Left hindlimb (tissue), 1 donor: ENCODE measurements at places on chromosomes 3 and 15.

DNA sequence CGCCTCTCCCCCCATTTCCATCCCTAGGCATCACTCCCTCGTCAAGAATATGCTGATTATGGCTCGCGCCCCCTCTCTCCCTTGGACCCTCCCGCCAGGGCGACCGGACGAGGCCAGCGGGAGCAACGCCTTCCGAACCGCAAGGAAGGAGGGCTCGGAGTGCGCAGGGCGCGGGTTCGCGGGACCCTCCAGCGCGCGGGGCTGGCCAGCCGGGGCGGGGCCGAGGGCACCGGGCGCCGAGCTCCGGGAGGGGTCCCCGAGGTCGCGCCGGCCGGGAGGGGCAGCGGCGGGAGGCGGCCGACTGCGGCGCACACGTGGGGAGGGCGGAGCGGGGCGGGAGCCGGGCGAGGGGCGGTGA lies 483 bp downstream of the EHD4 start:
- DNase-seq = no peak

- DNase-seq = no peak
Observed at GRCh38 chr3:171358181-171358880, 101.9 kb downstream of the TNIK start.

GRCh38 chr3:14658978-14659377 lies 7.4 kb downstream of the CCDC174 start:
- no peak for DNase-seq

GRCh38 chr3:192772240-192772894 lies 45.0 kb upstream of the FGF12 start:
- DNase-seq = no peak

GRCh38 chr3:47283193-47283537 lies 421 bp downstream of the KLHL18 start:
- no peak for DNase-seq

DNA sequence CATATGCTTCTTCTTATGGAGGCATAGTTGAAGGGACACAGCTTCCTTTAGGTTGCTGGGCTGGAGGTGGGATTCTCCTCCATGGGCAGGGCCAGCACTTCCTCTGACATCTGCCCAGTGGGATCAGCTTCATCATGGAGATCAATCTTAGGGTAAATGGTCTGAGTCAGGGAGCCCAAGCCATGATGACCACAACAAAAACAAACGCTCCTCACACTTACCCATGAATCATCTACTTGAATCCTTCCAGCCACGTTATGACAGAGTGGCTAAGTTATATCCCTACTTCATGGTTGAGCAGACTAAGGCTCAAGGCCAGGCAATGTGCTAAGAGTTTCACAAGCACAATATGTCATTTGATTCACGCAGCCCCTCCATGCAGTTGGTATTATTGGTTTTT lies 87.2 kb upstream of the NMNAT3 start:
- DNase-seq = no peak

- no peak for DNase-seq
Observed at GRCh38 chr3:187957582-187957981, 196.4 kb upstream of the LPP start.

GRCh38 chr15:85374831-85375230 lies 5.6 kb upstream of the AKAP13 start:
- DNase-seq = no peak

DNA sequence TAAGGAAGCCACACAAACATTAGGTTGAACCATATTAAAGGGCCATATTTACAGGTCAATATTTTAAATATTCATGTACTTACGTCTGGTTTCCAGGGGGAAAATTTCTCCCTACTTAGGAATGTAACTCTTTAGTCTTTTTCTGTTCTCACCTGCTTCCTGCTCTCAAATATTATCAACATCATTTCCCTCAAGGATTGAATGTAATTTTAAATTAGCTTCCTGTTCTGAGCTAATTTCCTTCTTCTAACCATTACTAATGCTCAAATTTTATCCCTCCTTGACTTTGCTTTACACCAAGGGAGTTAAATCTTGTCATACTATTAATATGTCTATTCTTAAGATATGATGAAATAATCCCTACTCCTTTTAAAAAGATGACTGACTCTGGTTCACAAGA lies 103.4 kb upstream of the UBP1 start:
- DNase-seq = no peak

DNA sequence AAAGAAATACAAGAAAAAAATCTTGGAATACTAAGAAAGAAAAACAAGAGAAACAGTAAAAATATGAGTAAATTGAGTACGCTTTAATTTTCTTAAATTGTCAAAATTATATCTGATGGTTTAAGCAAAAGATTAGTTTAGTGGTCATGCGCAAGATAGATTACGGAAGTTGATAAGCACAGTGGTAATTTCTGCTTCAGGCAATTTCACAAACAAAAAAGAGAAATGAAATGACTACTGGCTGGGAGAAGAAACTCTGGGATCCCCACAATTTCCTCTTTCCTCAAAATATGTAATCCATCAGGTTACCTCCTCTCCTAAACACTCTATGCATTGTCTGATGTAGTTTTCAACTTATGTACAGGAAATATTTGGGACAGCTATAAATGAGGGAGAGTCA lies 9.0 kb downstream of the MYD88 start:
- no peak for DNase-seq

DNA sequence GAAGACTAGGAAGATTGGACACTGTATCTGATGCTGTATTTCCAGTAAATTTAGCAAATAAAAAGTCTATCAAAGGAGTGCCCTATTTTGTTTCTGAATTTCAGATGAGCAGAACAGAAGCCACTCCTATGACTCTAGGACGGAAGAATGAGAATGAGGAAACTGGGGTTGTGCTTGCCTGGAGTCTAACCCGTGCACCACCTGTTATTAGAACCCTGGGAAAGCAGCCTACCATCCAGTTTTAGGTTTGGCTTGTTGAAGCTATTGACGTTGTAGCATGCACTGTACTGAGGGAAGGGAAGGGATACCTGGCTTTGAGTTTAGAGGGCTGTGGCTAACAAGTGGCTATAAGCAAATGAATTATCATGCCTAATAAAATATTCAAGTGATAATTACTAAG lies 318.5 kb downstream of the SLC9A9 start:
- DNase-seq = no peak

DNA sequence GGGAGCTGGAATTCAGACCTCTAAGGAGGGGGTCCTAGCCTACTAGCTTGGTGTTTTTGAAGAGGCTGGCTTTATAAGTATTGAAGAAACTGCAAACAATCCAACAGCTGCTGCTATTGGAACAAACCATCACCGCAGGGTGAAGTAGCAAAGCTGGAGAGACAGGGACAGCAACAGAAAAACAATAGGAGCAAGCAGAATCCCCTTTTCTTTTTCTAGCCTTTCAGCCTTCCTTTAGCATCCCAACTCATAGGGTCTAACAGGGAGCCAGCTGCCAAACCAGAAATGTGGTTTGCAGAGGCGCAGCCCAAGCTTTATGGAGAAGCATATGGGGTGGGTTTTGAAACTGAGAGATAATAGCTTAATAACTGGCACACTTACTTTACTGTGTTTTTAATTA lies 106.2 kb upstream of the CHMP2B start:
- peak; percentile 32 for DNase-seq

- DNase-seq = peak; percentile 64
Observed at GRCh38 chr15:75620058-75620820, 5.3 kb downstream of the SNUPN start.

- no peak for DNase-seq
Observed at GRCh38 chr3:168086541-168087260, 9.0 kb downstream of the GOLIM4 start.

- no peak for DNase-seq
Observed at GRCh38 chr15:25238716-25239470, 199.9 kb downstream of the UBE3A start.

DNA sequence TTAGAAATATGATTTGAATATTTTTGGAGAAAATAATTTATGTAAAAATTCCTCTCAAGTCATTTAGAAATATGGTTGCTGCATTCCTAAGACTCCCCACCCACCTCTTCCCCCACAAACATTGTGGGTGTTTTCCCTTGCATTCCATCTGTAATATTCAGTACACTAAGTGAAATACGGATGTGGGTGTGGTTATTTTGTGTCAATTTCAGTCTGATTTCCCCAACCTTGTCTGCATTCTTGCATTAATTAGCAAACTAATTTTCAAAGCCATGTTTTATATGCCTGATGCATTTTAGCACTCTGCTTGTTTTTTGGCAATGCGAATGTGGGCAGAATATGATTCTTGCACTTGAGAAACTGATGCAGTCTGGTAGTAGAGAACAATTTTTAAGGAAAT lies 408.3 kb upstream of the RGMA start:
- DNase-seq = no peak

GRCh38 chr3:179660872-179661271 lies 8.0 kb downstream of the USP13 start:
- DNase-seq = no peak

- no peak for DNase-seq
Observed at GRCh38 chr15:31202953-31203352, 101.4 kb upstream of the TRPM1 start.

GRCh38 chr3:9222956-9223639 lies 26.3 kb downstream of the SRGAP3 start:
- no peak for DNase-seq

DNA sequence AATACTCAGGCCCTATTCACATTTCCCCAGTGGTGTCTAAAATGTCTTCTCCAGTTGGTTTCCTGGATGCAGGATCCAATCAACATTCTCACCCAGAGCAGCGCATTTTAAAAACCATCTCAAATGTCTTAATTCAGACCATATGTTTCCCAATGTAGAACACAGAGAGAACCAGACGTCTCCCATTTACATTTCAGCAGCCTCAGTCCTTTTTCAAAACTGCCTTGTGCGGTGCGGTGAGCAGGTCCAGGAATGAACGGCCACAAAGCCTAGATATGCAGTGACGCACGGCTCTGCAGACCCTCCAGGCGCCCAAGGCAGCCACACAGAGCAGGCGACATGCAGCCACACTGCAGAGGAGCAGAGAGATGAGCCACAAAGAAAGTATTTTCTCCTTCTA lies 66.1 kb upstream of the MEX3B start:
- DNase-seq = no peak

DNA sequence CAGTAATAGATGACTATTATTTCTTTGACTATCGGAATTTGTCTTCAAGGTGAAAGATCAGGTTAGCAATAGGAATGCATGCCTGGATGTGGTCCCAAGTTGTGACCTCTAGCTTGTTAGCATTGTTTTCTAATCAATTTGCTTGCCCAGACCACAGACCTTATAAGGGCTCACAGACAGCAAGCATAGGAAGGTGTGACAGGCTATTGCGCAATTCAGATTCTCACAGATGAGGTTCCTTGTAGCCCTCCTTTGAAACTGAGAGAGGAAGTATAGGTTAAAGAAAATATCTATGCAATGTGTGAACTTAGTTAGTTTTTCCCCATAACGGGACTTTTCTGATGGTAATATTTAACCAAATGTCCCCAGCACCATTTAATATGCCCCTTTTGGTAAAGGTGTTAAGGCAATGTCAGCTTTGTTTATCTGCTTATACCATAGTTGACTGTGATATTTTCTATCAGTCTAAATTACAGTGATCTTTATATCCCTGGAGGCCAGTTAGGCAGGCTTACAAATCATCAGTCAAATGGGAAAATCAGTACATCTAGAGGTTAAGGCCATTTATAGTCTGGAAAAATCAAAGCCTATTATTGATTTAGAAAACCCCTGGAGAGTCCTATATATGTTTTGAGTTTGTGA lies 168.1 kb upstream of the MBNL1 start:
- DNase-seq = no peak

DNA sequence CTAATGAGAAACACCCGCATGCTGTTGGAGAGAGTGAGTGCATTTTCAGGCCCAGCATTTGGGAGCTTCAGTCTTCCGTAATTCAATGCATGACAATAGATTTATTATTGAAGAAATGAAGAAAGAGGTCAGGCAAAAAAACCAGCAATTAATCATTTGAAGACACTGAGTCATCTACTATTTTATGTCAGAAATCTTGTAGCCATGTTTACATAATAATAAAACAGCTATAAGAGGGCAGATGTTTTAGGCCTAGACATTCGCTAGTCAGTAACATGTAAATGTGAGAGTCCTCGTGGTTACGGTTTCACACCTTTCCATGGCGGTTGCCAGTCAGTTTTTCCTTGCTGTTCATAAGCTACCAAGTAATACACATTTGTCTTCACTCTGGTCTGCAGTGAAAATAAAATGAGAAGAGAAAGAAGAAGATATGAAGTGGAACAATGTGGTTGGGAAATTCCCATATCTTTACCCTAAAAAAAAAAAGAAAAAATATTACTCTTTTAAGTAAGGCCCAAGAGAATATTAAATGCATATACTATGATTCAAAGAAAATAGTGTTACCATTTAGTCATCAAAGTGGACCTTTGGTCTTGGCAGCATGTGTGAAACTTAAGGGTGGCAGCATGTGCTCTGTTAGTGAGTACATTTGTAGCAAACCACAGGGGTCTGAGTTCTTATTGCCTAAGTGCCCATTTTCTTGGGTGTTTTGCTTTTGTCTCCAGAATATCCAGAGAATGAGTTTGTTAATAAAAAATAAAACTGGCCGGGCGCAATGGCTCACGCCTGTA lies 140.5 kb upstream of the TBL1XR1 start:
- DNase-seq = no peak

DNA sequence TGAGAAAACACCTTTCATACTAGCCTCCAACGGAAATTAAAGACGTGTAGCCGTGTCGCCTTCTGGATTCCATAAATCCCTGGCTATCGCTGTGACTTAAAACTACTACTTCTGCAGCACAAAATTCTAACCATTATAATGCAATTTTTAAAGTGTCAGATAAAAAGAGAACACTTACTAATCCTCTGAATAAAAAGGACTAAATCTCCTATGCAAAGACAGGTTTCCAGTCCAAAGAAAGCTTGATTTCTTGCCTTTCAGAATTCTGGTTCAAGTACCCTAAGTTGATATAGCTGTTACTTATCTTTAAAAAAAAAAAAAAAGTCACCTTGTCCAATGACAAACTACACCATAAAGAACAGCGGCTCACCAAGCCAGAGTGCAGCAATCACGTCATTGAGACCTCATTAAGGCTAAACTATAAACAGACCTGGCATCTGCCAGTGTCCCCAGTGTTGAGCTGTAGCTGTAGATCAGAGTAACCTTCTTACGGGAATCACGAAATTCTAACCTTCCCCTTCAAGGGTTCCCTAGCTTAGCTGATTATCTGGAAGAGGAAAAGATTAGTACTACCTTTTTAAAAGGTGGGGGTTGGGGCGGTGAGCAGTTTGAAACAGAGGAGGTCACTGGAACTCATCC lies 2.2 kb downstream of the ABCC5 start:
- no peak for DNase-seq

DNA sequence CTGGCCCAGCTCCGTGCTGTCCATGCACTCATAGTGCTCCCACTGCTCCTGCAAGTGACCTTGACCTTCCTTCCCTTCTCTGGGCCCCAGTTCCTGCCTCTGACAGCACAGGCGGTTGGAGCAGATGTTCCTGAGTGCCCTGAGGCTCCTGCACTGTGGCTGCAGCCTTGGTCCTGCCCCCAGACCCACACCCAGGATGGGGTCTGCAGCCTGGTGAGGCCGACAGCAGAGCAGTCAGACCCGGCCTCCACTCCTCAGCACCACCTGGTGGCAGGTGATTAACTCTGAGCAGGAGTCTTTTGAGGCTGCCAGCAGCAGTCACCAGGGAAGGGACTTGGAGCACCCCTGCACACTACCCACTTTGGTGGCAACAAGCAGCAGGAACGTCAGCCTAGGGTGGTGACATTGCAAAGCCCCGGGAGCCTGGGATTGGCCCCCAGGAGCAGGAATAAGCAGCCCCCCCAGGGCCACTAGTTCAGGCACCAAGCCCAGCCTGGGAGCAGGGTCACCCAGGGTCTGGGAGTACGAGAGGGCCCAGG lies 64.6 kb downstream of the CYP11A1 start:
- DNase-seq = no peak

- no peak for DNase-seq
Observed at GRCh38 chr3:81426826-81427577, 334.4 kb downstream of the GBE1 start.
